Renal cortex interstitium (tissue), 15 donors: ENCODE measurements at places on chromosomes 7 and 10.
A peak's percentile ranks its signal among the peaks of the same experiment; 100 is the strongest.

GRCh38 chr7:131272086-131272485 is 55.6 kb upstream of the MKLN1 start:
- no peak for DNase-seq

- DNase-seq = no peak
Measured at GRCh38 chr7:25830215-25830614, 321.8 kb upstream of the NFE2L3 start.

GRCh38 chr7:100353685-100354330 is 4.1 kb upstream of the PILRB start:
- no peak for DNase-seq

GRCh38 chr7:68691261-68692216 is 906.7 kb upstream of the AUTS2 start:
- DNase-seq = no peak

DNA sequence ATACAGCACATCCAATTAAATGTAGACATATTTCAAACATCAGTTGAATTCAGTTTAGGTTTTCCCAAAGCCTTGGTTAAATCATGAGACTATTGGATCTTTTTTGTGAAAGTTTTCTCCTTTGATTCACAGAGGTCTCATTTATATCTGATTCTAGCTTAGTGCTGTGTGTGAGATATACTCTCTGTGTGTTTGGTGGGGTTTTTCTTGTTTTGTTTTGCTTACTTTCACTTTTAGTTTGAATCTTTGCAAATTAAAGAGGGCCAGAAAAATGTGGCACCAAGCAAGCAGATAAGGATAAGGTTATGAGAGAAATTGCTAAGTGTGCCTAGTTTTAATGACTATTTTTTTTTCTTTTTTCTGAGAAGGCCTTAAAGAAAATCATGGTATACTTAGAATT is 12.6 kb upstream of the OR6B1 start:
- DNase-seq = no peak

- DNase-seq = peak; percentile 16
Measured at GRCh38 chr10:14879124-14879927, 660 bp downstream of the SUV39H2 start.

DNA sequence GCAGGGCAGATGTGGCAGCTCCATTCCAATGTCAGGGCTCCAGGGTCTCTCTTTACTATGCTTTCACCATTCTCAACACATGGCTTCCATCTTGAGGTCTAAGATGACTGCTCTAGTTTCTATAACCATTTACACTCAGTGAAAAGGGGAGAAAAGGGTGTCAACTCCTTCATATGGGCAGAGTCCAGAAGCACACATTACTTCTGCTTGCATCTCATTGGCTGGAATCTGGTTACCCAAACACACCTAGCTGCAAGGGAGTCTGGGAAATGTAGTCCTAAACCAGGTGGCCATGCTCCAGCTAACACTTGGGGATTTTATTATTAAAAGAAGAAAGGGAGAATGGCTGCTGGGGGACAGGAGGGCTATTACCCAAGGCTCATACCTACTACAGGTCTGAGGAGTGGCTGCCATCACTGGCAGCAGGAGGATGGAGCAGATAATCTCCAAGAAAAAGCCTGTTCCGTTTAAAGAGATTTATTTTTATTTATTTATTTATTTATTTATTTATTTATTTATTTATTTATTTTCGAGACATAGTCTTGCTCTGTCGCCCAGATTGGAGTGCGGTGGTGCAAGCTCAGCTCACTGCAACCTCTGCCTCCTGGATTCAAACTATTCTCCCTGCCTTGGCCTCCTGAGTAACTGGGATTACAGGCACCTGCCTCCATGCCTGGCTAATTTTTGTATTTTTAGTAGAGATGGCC is 29.1 kb upstream of the LBX1 start:
- DNase-seq = no peak

DNA sequence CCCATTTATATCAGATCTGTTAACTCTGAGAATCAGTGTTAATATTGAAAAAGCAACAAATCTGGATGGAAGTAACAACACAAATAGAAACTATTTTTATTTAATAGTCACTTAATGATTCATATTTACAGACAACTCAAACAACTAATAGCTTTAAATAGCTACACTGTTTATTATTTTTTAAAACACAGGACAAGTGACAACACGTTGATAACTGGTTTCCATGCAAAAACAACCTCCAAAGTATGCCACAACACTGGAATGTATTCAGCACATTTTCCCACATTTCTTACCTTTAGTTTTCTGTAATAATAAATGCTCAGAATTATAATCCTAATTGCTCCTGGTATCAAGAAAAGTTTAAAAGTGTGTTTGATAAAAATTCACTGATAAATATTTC is 4.0 kb downstream of the SNX13 start:
- DNase-seq = no peak

- DNase-seq = no peak
Measured at GRCh38 chr10:1204434-1205326, 148.5 kb downstream of the WDR37 start.

GRCh38 chr10:59830601-59831259 is 75.6 kb downstream of the CCDC6 start:
- no peak for DNase-seq
